Choroid plexus epithelial cell (primary cell): ENCODE measurements at places on chromosomes 1 and 21.

GRCh38 chr1:32487182-32487581, 22.3 kb downstream of the ZBTB8B start:
- no peak for DNase-seq

DNA sequence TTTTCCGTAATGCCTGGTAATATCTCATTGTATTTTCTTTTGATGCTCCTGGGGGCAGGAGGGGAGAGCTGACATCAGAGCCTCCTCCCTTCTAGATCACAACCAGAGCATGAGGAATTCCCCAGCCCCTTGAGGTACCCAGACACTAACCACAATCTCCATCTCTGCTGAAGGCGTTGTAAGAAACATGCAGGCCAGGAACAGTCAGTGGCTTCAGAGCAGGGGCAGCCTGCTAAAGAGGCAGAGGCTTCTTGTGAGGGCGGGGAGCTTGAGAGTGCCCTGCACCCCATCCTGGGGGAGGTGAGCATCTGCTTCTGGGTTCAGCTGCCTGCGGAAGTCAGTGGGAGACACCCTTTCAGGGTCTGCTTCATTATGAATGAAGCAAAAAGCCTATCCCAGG, 19.0 kb downstream of the MAPKAPK2 start:
- DNase-seq, result peak; percentile 58

GRCh38 chr1:17773591-17774326, 18.6 kb downstream of the ACTL8 start:
- no peak for DNase-seq

DNA sequence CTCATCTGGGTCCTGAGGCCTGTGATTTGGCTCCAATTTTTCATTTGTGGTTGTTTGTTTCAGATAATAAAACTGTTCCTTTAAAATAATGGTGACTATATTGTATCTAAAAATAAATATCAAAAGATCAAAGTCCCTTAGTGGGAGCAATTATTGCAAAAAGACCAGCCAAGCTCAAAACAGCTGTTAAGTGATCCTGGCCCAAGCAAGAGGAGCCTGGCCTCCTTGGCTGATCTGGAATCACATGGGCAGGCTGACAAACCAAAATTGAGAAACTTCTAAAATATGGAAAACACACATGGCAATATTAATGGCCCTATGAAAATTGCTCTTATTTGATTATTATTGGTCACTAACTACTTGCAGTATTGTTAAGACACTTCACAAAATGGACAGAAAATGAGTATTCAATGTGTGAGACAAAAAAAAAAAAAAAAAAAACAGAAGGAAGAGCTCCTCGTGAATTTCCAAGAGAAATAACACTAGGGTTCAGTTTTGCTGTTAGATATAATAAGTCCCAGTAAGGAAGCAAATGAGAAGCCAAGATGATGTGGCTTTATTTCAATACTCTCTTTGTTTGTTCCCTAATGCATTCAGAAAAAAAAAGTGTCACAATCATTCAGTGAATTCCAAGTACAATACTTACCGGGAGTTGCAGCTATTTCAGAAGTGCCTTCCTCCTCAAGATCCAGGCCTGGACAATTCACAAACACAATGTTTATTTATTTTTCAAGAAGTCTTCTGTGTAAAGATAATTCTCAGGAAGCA, 105.1 kb downstream of the SEC16B start:
- DNase-seq, result peak; percentile 13

- no peak for DNase-seq
These were observed 15.8 kb downstream of the CTXND2 start for GRCh38 chr1:150902751-150903150.

GRCh38 chr1:92934395-92935378, 26.6 kb downstream of the DIPK1A start:
- peak; percentile 73 for DNase-seq

- DNase-seq, result peak; percentile 27
These were observed 2.3 kb downstream of the DHX9 start for GRCh38 chr1:182841368-182841988.

- peak; percentile 82 for DNase-seq
These were observed 28.2 kb downstream of the VAV3 start for GRCh38 chr1:107936498-107937481.

DNA sequence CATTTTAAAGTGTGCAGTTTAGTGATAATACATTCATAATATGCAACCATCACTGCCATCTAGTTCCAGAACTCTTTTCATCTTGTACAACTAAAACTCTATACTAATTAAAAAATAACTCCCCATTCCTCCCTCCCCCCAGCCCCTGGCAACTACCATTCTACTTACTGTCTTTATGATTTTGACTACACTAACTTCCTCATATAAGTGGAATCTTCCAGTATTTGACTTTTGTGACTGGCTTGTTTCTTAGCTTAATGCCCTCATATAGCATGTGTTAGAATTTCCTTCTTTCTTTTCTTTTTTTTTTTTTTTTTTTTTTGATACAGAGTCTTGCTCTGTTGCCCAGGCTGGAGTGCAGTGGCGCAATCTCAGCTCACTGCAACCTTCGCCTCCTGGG, 1.4 kb upstream of the NVL start:
- no peak for DNase-seq
